Right cardiac atrium (tissue), 5 donors: ENCODE measurements at places on chromosomes 6 and 20. TPM values are rescaled to one million over a fixed set of nuclear protein-coding genes. Genes with fewer than 3 reads are reported as not detected.

NKX2-2 gene
- not detected for polyA plus RNA-seq

KCNB1 gene
- polyA plus RNA-seq, result 0.66 TPM

KCNK17 gene
- 2.5 TPM for polyA plus RNA-seq

SULF2 gene
- 25.4 TPM for polyA plus RNA-seq

CYP39A1 gene
- 3.3 TPM for polyA plus RNA-seq

RNF114 gene
- 42.8 TPM for polyA plus RNA-seq
